ENCODE measurements at places on chromosomes 7 and 10.

DNA sequence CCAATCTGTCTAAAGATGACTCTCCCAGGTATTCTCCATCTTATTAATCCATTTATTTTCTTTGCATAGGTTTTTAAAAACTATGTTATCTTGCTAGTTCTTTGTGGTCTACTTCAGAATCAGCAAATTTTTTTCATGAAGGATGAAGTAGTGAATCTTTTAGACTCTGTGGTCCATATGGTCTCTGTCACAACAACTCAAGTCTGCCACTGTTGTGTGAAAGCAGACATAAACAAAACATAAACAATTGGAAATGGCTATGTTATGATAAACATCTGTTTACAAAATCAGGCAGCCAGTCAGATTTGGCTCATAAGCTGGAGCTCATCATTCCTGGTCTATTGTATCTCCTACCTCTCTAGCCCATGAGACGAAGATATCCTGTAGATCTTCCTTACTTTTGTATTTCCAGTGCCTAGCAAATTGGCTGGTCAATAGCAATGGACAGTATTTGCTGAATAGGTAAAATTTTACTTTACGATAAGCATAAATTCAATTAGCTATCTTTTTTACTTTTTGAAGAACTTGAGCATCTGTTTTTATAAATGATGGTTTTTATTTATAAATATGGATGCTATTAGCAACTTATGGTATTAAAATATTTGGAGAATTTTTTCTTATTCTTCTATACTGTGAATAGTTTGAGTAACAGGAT lies 104.6 kb upstream of the SGCE start:
- DNase-seq: no peak

DNA sequence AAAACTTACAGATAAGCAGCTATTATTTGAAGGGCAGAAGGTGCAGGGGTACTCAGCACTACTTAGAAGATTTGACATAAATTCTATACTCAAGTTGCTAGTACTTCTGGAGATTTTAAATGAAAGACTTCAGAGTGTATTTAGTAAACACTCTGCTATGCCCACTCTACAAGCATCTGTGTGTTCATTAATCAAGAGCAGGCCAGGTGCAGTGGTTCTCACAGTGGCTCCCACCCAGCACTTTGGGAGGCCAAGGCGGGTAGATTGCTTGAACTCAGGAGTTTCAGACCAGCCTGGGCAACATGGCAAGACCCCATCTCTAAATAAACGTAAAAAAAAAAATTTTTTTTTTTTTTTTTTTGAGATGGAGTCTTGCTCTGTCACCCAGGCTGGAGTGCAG lies 38.9 kb upstream of the TOMM7 start:
- DNase-seq: no peak

- peak; percentile 55 for DNase-seq
These were observed 1.6 kb downstream of the ZNF467 start for GRCh38 chr7:149771720-149772240.

DNA sequence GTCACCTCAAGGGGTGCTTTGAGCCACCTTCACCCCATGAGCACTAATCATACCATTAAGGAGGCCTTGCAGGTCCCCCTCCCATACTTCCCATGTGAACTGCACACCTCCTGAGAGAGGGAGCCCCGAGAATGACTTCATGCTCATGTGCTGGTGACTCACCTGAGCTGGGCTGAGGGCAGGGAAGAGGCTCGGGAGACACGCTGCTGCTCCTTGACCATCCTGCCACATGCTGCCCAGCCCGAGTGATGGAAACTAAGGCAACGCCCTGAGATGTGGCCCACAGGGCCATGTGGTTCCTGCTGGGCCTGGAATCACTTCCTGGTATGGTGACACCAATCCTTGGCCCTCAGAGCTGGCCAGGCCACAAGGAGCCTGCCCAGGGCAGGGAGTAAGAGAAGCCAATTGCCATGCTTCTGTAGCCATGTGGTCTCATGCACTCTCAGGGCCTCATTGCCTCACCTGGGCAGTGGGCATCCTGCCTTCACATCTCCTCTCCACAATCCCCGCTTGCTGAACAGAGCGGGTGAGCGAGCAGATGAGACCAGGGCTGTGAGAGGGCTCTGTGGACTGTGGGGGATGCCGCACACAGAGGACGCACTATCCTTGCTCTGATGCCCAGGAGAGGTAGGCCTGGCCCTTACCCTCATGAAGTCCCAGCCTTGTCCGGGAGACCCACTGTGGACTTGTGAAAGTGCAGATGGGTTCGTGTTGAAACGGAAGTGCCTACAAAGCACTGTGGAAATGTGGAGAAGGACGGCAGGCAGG lies 18.3 kb upstream of the PPIF start:
- no peak for DNase-seq

DNA sequence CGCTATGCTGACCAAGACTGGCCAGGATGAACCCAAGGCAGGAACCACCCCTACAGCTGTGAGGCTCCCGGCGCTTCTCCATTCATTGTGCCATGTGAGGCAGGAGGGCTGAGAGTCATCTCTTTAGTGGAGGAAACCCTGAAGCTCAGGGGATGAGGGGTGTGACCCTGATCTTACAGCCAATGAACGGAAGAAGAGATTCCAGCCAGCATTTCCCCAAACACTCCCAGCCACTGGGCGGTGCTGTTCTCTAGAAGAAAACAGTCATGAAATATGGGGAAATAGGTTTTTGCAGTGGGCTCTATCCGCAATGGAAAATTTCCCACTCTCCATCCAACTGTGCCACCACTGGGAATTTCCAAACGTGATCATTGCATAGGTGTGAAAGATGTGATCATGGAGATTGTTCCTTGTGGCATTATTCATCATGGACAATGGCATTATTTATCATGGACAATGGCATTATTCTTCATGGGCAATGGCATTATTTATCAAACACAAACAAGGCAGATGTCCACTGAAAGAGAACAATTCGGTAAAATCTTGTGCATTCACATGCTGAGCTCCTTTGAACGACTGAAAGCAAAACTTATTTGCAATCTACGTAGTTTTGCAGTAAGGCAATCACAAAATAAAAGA lies 14.0 kb upstream of the SLC18A2 start:
- DNase-seq: no peak

DNA sequence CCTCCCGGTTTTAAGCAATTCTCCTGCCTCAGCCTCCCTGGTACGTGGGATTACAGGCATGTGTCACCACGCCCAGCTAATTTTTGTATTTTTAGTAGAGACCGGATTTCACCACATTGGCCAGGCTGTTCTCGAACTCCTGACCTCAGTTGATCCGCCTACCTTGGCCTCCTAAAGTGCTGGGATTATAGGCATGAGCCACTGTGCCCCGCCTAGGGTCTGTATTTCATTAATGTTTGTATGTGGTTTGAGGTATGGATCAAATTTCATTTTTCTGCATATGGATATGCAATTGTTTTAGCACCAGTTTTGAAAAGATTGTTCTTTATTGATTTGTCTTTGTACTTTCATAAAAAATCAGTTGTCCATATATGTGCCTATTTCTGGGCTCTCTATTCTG lies 26.0 kb downstream of the CYP26A1 start:
- DNase-seq: no peak

DNA sequence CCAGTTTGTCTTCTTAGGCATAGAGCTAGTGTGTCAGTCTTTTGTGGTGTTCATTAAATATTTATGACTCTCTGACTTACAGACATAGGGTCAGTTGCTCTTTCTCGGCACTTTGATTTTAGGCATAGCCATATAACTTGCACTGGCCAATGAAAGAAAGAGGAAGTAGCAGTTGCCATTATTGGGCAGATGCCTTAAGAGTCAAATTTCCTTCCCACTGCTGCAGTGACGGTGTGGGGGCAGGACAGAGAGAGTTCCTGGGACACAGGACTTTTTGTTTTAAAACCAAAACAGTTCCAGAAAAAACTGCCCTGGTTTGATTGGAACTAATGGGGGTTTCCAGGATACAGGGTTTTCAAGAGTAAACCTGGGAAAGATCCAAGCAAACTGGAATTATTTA lies 60.2 kb upstream of the PHF14 start:
- DNase-seq: no peak

DNA sequence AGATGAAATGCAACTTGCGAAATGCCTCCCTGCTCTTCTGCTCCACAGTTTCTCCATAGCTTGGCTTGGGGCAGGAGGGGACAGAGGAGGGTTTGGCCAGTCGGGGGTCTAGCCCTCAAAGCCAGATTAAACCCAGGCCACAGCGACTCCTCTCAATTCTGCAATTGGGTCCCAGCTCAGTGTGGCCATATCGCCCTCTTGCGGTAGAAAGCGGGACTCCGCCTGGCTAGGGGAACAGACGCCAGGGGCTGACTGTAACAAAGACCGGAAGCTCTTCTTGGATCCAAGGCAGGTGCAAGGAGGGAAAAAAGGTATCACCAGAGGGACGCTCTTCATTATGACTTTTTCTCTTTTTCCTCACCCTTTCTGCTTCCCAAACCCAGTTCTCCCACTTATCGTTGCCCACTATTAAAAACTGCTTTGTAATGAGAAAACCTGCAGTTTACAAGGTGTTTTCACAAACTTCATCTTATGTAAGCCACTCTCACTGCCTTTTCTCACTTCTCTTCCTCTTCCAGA lies 36.6 kb upstream of the TNPO3 start:
- DNase-seq: peak; percentile 87

GRCh38 chr10:48470115-48470892 lies 134.6 kb downstream of the ARHGAP22 start:
- no peak for DNase-seq

GRCh38 chr10:28181478-28182096 lies 121.3 kb downstream of the MPP7 start:
- DNase-seq: no peak

DNA sequence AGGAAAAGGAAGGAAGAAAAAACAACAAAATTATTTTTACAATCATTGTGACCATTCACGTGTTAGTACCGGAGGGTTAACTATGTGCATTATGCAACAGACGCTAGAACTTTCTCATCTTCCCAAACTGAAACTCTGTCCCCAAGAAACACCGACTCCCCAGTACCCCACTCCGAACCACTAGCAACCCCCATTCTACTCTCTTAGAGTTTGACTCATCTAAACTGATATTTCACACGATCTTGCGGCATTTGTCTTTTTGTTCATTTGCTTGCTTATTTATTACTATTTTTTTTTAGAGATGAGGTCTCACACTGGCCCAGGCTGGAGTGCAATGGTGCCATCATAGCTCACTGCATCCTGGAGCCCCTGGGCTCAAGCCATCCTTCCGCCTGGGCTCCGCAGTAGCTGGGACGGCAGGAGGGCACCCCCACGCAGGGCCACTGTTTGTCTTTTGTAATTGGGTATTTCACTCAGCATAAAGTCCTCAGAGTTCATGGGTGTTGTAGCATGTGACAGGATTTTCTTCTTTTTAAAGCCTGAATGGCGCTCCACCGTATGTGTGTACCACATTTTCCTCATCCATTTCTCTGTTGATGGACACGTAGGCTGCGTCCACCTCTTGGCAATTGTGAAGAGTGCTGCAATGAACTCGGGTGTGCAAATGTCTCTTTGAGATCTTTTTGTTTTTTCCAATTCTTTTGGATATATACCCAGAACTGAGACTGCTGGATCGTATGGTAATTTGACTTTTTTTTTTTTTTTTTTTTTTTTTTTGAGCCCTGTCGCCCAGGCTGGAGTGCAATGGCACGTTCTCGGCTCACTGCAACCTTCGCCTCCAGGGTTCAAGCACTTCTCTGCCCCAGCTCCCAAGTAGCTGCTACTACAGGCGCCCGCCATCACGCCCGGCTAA lies 9.5 kb downstream of the MNX1 start:
- DNase-seq: no peak

DNA sequence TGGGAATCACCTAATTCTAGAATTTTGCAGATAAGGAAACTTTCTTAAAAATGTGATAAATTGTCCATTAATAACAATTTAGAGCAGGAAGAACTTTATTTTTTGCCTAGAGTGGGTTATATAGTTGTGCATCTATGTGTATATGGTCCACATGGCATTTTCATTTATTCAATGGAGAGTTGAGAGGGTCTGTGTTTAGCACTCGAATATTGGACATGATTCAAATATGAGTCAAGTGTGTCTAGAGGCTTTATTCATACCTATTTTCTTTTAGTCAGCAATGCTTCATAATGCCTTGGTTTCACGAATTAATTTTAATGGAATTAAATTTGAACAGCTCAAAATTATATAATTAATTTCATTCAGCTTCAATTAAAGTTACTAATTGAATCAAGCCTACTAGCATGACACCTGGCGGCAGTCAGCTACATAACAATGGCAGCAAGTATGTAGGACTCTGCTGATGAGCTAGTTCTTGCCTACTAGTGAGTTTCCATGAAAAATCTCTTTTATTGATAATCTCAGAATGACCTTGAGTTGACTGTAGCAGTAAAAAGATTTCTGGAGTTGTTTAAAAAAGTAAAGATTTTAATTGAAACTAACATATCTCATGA lies 17.7 kb downstream of the MDFIC start:
- DNase-seq: no peak

- no peak for DNase-seq
These were observed 626 bp downstream of the PRPF18 start for GRCh38 chr10:13587391-13587790.

GRCh38 chr7:117325836-117326235 lies 3.0 kb upstream of the WNT2 start:
- no peak for DNase-seq

Data from stimulated activated CD8-positive, alpha-beta memory T cell treated with anti-CD3 and anti-CD28 coated beads, Interleukin-4, amount 100 ng/mL, for 4 hours (primary cell).